ENCODE measurements at places on chromosomes 1 and 21. TPM values are rescaled to one million over a fixed set of nuclear protein-coding genes. Genes with fewer than 3 reads are reported as not detected.

The NUDT4B gene
- 11.8 TPM for total RNA-seq

The RNU1-2 gene
- under 0.01 TPM for total RNA-seq

The ZNF678 gene
- 14.8 TPM for total RNA-seq

The UAP1 gene
- 16.2 TPM for total RNA-seq

The RIPPLY3 gene
- under 0.01 TPM for total RNA-seq

The TTLL7 gene
- total RNA-seq: 3.5 TPM

The TGFBR3 gene
- total RNA-seq: 0.27 TPM

The NTMT2 gene
- total RNA-seq: not detected

The TMEM125 gene
- total RNA-seq: 8.3 TPM

The FLG2 gene
- total RNA-seq: under 0.01 TPM

The RNU1-1 gene
- under 0.01 TPM for total RNA-seq

The FCAMR gene
- not detected for total RNA-seq

The NCDN gene
- 18.6 TPM for total RNA-seq

The KCNJ10 gene
- under 0.01 TPM for total RNA-seq

The POLR3GL gene
- total RNA-seq: 15.1 TPM

The PCBP3 gene
- total RNA-seq: 7.0 TPM

The MFAP2 gene
- total RNA-seq: 8.1 TPM

The LHX8 gene
- total RNA-seq: not detected
